HTR-8/SVneo (cell line): ENCODE measurements at places on chromosomes 2 and 18.
A peak's percentile ranks its signal among the peaks of the same experiment; 100 is the strongest.

- no peak for DNase-seq
These were observed 25.7 kb upstream of the OTOS start for GRCh38 chr2:240166191-240166590.

- DNase-seq = no peak
These were observed 11.6 kb downstream of the PNO1 start for GRCh38 chr2:68169308-68169707.

DNA sequence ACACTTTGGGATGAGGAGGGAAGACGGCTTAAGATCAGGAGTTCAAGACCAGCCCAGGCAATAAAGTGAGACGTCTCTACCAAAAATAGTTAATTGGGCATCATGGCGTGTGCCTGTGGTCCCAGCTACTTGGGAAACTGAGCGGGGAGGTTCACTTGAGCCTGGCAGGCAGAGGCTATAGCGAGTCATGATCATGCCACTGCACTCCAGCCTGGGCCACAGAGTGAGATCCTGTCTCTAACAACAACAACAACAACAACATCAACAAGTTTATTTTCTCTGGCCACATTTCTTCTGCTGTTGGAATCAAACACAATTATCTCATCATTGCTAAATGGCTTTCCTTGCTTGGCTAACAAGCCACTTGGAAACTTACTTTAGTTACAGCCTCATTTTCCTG, 13.4 kb downstream of the NIFK start:
- no peak for DNase-seq

DNA sequence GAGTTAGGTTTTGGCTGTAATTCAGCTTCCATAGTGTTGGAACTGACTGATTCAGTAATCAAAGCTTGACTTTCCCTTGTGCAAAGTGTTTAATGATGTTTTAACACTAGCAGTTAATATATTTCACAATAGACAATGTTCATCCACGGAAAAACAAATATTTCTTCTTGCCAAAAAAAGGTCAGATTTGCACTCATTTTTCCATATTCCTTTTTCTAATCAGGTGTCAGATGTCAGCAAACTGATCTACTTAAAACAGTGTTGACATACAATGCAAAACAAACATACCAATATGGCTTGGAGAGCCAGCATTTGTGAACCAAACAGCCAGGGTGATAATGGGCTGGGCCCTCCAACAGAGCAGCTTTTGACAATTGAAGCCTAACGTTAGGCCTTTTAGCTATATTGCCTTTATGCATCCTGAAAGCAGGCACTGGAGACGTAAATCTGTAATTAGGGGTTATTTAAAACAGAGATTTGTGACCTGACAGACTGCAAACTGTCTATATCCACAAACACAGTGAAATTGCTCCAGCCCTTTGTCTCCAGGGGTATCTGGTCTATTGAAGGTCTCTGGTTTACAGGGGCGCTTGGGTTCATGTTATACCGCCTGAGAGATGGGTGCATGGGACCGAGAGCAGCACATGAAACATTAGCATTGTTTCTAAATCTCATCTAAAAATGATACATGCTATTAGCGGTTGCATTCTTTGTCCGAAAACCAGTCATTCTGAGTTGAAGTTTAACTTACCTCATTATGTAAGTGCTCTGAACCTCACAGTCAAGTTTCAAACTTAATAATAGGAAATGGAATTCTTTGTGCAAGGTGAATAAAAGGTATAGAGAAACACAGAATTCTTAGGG, 7.1 kb upstream of the CDCA7 start:
- no peak for DNase-seq

GRCh38 chr2:74152954-74153353, 5.2 kb upstream of the BOLA3 start:
- DNase-seq = no peak

GRCh38 chr18:48454261-48454757, 45.1 kb upstream of the ZBTB7C start:
- DNase-seq = no peak

DNA sequence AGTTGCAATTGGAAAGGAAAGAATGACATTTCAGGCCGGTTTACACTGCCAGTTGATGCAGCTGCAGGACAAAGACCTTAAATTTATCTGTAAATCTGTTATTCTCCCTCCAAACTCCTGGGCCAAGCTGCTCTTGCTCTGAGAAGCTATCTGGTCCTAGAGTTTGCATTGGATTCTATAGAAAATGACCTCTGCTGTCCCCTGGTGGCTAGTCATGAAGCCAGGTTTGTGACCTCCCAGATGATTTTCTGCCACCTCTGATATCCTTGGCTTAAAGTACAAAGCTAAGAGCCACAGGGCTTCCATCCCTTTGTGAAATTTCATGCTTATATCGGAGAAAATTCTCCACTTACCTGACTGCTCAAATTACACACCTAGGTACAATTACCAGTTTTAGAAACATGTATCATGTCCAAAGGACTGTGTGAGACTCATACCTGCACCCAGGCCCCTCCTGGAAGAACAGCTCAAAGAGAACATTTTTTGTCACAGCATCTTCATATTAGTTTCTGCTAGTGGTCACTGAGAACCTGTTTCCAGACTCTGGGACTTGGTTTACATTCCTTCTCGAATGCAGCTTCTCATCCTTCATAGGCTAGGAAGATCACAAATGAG, 28.9 kb upstream of the IER3IP1 start:
- peak; percentile 5 for DNase-seq

- DNase-seq = peak; percentile 64
These were observed 54.1 kb downstream of the E2F6 start for GRCh38 chr2:11411768-11412448.

- no peak for DNase-seq
These were observed 57.3 kb downstream of the THNSL2 start for GRCh38 chr2:88227446-88227845.

DNA sequence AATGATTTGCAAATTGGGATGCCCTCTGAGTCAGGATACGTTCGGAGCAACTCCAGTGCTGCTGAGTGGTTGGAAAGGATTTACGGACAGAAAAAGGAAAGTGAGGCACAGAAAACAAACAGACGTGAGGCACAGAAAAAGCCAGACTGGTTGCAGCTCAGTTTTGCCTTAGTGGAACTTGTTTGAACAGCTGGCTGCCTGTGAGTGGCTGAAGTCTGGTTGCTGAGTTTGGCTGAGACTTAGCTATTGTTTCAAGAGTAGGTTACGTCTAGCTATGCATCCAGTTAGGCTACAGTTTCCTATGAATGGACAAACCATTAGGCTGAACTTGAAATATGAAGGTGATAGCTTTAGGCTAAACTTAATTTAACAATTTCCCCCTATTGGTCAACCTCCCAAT, 256.6 kb downstream of the VAPA start:
- DNase-seq = no peak

DNA sequence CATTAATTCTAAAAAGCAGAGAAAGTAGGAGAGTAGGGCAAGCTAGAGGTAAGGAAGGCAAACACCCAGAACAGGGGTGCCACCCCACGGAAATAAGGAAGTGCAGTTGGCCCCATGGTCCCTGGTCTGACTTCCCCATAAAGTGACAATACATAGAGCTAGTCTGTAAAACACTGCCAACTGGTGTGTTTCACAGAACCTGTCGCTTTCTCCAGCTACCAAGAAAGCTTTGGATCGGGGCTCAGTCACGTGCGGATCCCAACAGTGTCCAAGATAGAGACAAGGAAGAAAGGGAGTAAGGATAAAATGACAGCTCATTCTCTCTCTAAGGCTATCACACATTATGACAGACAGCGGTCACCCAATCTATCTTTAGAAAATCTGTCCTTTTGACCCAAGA, 36.4 kb downstream of the TBC1D8 start:
- no peak for DNase-seq

DNA sequence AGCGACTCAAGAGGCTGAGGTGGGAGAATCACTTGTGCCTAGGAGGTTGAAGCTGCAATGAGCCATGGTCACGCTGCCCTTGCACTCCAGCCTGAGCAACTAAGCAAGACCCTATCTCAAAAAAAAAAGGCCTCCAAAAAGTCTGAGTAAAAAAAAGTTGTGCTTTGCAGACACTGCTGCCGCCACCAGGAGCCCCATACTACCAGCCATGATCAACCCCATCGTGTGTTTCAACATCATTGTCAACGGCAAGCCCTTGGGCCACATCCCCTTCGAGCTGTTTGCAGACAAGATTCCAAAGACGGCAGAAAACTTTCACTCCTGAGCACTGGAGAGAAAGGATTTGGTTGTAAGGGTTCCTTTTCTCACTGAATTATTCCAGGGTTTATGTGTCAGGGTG, 137.1 kb downstream of the INO80D start:
- no peak for DNase-seq

GRCh38 chr2:102621630-102622029, 2.3 kb downstream of the SLC9A2 start:
- no peak for DNase-seq

GRCh38 chr2:70647873-70648481, 94.4 kb upstream of the TGFA start:
- DNase-seq = peak; percentile 62

DNA sequence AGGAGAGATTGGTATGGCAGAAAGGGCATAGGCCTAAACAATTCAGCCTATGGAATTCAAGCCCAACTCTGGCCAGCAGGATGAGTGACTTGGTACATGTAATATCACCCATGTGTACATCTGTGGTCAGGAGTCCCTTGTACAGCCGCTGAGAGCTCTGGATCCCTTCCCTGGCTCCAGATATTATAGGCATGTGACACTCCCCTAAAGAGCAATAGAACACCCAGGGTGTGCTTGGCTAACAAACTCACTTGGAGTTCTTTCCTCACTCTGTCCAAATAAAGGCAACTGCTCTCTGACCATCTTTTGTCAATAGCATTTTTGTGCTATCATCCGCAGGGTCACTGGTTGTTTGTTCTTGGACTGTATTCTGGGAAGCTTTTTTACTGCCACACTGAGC, 197.4 kb upstream of the NCKAP5 start:
- DNase-seq = no peak

DNA sequence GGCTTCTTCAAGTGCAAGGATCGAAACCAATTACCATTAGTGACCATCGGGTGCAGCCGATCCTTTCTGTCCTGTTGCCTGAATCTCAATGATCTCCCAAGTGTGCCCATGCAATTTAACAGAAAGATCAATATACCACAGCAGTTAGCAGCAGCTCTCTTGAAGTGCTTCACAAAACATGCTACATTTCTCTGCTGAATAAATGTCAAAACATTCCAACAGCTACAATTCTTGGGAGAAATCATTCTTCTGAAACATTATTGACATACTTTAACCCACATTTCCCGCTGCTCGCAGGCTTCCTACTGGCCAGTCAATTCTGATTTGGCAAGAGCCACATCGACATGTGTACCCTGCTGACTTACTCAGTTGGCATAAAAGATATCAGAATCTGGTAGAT, 907.7 kb downstream of the TMEM182 start:
- DNase-seq = no peak

DNA sequence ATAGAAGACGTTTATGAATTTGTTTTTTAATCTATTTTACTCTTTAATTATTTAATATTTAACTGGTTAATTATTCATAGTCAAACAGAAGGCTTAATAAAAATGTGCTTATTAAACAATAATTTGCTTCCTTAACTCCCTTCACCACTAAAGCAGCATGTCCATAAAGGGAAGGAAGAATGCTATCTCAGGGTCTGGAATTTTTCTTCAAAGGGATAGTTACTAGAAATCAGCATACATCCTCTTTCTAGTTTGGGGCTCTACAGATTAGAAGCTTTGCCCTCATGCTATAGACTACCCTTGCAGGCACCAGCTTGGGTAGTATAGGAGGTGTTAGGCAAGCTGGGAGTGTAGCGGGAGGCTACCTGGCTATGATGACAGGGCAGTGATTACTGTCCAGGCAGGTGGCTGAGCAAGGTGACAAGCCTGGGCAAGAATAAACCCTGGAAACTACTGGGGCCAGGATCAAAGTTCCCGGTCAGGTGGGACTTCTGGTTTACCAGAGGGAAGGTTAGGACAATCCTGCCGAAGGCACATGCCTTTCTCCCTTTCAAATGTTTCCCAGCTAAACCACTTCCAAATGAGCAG, 276.0 kb upstream of the REV1 start:
- DNase-seq = no peak

DNA sequence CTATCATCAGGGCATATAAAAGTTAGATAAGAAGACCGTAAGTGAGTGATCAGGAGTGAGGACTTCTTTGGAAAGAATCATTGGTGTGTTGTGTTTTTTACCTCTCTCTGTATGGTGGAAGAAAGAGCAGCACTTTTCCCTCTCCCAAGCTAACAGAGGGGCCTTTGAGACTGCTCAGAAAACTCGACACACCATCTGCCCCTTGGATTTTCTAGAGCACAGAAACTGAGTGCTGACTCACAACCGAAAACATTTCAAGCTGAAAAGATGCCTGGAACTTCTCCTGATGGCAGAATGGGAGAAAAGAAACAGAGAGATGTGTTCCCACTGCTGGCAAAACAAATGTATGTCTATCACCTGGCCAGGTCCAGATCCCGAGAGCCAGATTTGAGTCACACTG, 156.6 kb downstream of the DNAH7 start:
- DNase-seq = no peak

DNA sequence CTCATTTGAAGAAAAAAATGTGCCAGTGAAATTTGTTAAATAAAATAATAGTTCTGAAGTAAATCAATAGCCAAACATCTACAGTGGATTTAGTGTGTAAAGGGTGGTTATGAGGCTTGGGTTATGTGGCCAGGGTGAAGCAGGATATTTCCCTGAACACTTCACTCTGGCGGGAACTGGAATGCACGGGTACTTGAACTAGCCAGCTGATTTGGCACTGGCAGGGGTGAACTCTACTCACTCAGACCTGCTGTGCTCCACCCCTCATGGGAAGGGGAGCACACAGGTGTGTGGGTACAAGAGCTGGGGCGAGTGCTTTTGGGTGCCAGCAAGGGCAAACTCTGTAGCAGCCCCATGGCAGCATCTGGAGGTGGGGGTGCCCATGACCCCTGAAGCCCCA, 278.2 kb downstream of the CALCRL start:
- no peak for DNase-seq

DNA sequence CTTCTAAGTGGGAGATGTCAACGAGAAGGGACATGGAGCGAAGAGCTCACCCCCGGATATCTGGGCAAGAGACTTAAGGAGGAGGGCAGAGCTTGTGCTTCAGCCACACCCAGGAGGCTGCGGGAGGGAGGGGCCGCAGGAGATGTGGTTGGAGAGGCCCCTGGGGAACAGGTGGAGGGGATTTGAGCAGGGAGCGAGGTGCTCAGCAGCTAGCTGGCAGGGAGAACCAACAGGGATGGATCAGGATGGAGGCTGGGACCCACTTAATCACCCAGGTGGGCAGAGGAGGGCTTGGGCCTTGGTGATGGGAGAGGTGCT, 78.3 kb downstream of the MBP start:
- no peak for DNase-seq

DNA sequence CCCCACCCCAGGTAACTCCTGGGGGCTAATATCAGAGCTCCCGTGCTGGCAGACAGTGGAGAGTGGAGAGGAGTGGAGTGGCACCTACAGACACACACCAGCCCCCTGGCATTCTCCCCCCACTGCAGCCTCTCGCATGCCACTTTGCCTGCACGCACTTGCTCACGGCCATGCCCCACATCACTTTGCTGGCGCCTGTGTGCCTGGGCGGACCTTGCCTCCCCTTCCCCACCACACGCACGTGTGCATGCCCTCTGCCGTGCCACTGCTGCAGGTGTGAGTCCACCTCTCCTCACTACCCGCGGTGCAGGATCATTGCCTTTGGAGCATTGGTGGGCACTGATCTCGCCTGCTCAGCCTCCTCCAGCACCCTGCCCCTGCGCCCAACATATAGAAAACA, 72.6 kb upstream of the DOK6 start:
- DNase-seq = no peak

GRCh38 chr18:69158944-69159343, 241.7 kb upstream of the DOK6 start:
- no peak for DNase-seq

GRCh38 chr2:240517342-240517741, 40.4 kb downstream of the ANKMY1 start:
- no peak for DNase-seq
